ENCODE measurements at places on chromosomes 7 and 10. TPM values are rescaled to one million over a fixed set of nuclear protein-coding genes. Genes with fewer than 3 reads are reported as not detected.

DNA sequence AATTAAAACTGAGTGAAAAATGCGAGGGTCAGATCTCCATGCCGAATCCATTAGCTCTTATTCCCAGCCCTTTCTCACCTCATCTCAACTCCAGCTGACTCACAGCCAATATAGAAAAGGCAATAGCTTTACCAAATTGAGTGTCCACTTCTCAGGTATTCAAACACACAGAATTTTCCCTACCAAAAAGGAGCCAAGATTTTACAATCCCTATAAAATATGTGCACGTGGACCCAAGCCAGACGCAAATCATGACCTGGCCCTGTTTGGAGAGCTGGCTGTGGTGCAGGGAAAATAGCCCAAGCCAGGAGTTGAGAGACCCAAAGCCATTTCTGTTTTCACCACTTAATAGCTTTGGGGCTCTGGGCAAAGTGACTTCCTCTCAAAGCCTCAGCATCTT is 379.7 kb upstream of the AUTS2 start:
- no peak for DNase-seq

- no peak for DNase-seq
Observed at GRCh38 chr7:16014031-16014430, 327.5 kb upstream of the MEOX2 start.

The MICU1 gene
- total RNA-seq = 60.1 TPM

The ZNF398 gene
- 12.5 TPM for total RNA-seq

The PPP1R3C gene
- total RNA-seq = 65.7 TPM

DNA sequence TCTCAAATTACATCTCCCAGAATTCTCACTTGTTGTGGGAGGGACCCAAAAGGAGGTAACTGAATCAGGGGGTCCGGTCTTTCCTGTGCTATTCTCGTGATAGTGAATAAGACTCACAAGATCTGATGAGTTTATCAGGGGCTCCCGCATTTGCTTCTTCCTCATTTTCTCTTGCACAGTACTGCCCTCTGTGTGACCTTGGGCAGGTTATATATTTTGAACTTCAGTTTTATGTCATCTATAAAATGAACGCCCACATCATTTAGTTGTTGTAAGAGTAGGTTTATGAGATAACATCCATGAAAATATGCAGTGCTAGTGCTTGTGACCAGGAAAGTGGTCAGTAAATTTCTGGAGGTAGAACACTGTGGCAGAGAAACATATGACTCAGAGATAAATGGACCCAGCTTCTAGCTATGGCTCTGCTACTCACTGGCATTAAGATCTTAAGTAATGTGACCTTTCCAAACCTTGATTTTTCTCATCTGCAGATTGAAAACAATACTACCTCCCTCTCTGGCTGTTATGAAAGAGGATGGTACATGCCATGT is 44.3 kb downstream of the SCRN1 start:
- no peak for DNase-seq

GRCh38 chr7:18302097-18302496 is 193.5 kb upstream of the HDAC9 start:
- no peak for DNase-seq

The GNAI1 gene
- 57.4 TPM for total RNA-seq

The SEC23IP gene
- 27.4 TPM for total RNA-seq
